ENCODE measurements at places on chromosomes 5 and 9.

- no peak for DNase-seq
Measured at GRCh38 chr5:96483878-96484277, 50.8 kb upstream of the PCSK1 start.

GRCh38 chr5:176535664-176536131, 1.5 kb downstream of the RNF44 start:
- no peak for DNase-seq

DNA sequence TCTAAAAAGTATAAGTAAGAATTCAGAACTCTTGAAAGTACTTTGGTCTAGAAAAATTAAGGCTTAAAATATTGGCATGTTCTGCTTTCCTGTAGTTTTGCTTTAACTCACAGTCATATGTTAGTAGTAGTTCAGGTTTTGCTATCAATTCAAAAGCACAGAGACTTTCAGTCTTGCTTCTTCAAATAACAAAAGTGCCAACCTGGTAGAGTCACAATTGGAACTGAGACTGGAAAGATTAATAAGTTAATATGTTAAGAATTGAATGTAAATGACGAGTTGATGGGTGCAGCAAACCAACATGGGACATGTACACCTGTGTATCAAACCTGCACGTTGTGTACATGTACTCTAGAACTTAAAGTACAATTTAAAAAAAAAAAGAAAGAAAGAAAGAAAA, 822.3 kb downstream of the MTRR start:
- DNase-seq = no peak

DNA sequence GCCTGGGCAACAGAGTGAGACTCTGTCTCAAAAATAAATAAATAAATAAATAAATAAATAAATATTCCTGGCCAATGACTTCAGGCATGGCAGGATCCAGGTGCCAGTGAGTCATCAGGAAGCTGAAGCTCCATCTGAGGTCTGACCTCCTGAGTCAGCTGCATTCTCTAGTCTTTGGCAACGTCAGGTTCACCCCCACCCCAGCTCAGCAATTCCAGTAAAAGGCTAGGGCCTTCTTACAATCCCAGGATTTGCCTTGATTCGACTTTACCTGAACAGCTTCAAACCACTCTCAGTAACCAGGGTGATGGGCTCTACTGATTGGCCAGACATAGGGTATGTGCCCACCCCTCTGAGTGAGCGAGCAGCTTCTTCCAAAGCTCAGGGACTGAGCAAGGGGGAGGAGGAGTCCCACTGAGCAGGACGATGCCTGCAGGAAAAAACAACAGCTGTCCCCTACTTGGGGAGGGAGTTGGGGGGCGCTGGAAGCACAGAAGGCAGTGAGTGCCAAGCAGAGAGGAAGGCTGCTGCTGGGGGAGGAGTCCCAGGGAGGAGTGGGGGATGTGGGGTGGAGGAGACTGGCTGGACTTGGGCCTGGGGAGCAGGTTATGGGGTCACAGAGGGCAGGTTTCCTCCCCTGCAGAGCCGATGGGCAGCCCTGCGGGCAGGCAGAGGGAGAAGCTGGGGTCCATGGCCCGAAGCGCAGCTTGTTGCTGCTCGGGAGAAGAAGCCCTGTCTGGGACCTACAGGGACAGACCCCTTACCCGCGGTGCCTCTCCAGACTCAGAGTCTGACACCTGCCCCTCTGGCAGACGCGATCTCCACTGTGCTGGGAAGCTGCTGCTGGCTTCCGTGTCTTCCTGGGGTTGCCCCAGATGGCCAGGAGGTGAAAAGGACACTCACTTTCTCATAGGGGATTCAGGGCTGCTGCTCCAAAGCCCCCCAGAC, 25.9 kb upstream of the UNC5A start:
- no peak for DNase-seq

- no peak for DNase-seq
Measured at GRCh38 chr9:92171281-92171680, 56.1 kb upstream of the SPTLC1 start.

DNA sequence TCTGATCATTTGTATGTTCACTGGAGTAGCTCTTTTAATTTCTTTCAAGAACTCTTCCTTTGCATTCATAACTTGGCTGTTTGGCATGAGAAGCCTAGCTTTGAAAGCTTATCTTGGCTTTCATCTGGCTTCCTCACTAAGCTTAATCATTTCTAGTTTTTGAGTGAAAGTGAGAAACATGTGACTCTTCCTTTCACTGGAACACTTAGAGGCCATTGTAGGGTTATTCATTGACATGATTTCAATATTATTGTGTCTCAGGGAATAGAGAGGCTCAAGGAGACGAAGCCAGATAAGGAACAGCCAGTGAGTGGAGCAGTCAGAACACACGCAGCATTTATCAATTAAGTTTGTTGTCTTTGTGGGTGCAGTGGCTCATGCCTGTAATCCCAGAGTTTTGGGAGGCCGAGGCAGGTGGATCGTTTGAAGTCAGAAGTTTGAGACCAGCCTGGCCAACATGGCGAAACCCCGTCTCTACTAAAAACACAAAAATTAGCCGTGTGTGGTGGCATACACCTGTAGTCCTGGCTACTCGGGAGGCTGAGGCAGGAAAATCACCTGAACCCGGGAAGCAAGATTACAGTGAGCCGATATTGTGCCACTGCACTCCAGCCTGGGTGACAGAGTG, 98.3 kb downstream of the UGCG start:
- no peak for DNase-seq

- DNase-seq = no peak
Measured at GRCh38 chr5:1722877-1723276, 76.8 kb downstream of the MRPL36 start.

- no peak for DNase-seq
Measured at GRCh38 chr9:18233776-18234445, 240.0 kb upstream of the ADAMTSL1 start.

GRCh38 chr9:35844628-35845270, 15.7 kb downstream of the TMEM8B start:
- DNase-seq = no peak

- DNase-seq = no peak
Measured at GRCh38 chr5:1037123-1037670, 28.6 kb downstream of the NKD2 start.

DNA sequence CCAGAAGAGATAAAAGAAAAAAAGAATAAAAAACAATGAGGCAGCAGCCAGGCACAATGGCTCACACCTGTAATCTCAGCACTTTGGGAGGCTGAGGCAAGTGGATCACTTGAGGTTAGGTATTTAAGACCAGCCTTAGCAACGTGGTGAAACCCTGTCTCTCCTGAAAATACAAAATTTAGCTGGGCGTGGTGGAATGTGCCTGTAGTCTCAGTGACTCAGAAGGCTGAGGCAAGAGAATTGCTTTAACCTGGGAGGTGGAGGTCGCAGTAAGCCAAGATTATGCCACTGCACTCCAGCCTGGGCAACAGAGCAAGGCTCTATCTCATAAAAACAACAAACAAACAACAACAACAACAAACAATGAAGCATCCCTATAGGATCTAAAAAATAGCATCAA, 121.5 kb downstream of the HMHB1 start:
- DNase-seq = no peak

DNA sequence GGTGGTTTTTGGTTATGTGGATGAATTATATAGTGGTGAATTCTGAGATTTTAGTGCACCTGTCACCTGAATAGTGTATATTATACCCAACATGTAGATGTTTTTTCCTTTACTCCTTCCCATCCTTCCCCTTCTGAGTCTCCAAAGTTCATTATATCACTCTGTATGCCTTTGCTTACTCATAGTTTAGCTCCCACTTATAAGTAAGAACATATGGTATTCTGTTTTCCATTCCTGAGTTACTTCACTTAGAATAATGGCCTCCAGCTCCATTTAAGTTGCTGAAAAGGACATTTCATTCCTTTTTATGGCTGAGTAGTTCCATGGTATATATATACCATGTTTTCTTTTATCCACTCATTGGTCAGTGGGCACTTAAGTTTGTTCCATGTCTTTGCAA, 161.6 kb upstream of the CD180 start:
- no peak for DNase-seq

DNA sequence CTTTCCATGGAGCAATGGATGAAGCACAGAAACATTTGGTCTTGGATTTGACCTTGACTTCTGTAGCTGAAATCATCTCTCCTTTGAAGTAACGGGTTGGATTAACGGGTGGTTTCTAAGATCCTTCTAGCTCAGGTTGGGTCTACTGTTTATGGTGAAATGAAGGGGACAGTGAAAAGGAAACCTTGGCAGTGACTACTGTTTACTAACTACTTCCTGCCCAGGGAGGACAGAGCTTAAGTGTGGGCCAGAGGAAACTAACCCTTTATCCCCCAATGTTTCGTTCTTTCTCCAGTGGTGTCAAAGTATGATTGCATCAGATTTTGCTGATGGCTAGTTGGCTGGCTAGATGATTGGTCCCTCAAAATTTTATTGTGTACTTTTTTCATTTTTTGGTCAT, 22.2 kb downstream of the SKP2 start:
- no peak for DNase-seq

DNA sequence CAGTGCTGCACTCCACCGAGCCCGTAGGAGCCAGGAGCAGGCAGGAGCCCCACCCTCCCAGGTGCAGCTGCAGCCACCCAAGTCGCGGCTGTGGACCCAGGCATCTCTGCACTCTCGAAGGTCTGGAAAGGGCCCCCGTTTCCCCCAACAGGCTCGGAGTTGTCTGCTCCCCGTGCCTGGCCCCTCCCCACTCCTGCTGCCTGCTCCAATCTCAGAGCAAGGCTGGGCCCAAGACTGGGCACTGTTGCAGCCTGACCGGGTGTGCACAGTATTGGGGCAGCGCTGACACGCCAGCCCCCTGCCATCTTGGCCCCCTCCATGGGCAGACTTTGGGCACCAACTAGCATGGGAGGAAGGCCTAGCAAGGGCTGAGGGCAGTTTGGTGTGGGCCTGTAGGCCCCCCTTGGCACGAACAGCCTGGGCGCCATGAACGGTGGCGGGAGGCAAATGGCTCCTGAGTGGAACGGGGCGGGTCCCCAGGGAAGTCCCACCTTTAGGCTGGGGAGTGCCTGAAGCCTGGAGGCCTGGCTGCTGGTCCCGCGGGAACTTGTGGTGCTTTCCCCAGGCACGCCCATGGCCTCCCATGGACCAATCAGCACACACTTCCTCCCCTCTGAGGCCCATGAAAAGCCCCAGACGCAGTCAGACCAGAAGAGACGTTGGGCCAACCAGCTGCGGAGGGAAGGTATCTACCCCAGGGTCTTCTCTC, 60.4 kb downstream of the PSAT1 start:
- no peak for DNase-seq

- DNase-seq = no peak
Measured at GRCh38 chr9:91418215-91418610, 5.4 kb downstream of the NFIL3 start.

- no peak for DNase-seq
Measured at GRCh38 chr9:33168941-33169544, 1.9 kb upstream of the B4GALT1 start.

GRCh38 chr5:151157426-151158286, at the start of gene ANXA6:
Gene ANXA6, minus strand, starts transcription at chr5:151157779. Its CDS starts 9,878 bp downstream, at chr5:151147901.
- DNase-seq = peak; percentile 79

GRCh38 chr5:157651623-157652376, 438 bp downstream of the SOX30 start:
- DNase-seq = peak; percentile 83

DNA sequence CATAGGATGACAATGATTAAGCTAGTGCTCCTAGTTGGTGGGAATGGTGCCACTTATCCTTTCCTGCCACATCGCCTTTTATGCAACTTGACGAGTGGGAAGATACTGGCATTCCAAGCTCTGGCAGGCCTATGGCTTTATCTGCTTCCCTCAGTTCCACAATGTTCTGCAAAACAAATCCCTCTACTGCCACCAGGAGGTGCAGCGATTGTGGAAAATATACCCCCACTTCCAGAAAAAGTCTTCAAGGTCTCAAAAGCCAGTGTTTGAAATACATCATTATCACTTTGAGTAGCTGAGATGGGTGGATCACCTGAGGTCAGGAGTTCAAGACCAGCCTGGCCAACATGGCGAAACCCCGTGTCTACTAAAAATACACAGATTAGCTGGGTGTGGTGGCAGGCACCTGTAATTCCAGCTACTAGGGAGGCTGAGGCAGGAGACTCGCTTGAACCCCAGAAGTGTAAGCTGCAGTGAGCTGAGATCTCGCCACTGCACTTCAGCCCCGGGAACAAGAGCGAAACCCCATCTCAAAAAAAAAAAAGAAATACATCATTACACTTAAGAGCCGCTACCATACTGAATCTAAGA, 3.4 kb downstream of the CLINT1 start:
- peak; percentile 15 for DNase-seq

DNA sequence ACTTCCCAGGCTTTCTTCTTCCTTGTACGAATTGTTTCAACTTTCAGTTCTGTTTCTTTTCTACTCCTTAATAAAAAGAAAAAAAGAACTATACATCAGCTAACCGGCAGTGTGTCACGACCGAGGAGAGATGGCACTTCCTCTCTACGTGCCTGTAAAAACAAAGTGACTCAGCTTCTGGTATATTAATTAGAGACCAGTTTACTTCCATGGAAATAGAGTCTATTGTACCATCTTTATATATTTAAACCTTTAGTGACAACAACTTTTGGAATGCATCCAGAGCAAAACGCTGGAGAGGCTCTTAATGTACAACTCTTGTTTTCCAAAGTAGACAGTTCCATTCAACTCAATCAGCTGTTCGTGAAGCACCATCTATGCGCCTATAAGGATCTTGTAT, 94.5 kb upstream of the LIFR start:
- no peak for DNase-seq
